Esophagus mucosa (tissue), 1 donor: ENCODE measurements at places on chromosomes 4 and X. TPM values are rescaled to one million over a fixed set of nuclear protein-coding genes. Genes with fewer than 3 reads are reported as not detected.
A peak's percentile ranks its signal among the peaks of the same experiment; 100 is the strongest.

Gene ZCCHC18
- not detected for total RNA-seq

Gene LETM1
- total RNA-seq, result 55.0 TPM

Gene KDR
- 4.2 TPM for total RNA-seq

Gene ADH1A
- not detected for total RNA-seq

Gene DGAT2L6
- not detected for total RNA-seq

Gene SASH3
- 1.6 TPM for total RNA-seq

Gene FNIP2
- 10.2 TPM for total RNA-seq

Gene ASMT
- total RNA-seq, result not detected

Gene FAM9B
- total RNA-seq, result not detected

Gene CD38
- total RNA-seq, result 2.6 TPM

Gene CYTL1
- 0.88 TPM for total RNA-seq

DNA sequence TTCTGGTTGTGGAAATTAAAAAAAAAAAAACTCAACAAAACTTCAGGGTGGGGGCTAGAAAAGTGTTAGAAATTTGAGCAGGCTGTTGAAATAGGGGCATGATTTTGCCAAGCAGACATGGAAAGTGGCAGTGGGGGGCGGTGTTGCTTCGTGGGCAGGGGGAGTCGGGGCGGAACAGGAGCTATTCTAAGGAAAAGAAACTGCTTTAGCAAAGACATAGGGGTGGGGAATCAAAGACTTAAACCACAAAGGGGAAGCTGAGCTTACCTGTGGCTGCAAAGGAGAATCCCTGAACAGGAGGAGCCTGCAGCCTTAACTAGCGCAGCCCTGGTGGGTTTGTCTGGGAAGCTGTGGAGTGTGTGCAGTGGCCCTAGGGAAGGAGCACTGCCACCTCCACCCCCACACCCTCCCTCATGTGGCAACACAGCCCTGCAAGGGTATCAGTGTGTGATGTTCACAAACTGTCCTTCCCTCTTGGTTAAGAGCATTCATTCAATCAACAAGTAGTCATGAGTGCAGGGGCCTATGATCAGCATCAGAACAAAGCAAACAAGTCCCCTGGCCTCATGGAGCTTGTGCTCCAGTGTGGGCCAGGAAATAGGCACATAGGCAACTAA, 20.5 kb downstream of the SEL1L3 start:
- ATAC-seq, result peak; percentile 15

DNA sequence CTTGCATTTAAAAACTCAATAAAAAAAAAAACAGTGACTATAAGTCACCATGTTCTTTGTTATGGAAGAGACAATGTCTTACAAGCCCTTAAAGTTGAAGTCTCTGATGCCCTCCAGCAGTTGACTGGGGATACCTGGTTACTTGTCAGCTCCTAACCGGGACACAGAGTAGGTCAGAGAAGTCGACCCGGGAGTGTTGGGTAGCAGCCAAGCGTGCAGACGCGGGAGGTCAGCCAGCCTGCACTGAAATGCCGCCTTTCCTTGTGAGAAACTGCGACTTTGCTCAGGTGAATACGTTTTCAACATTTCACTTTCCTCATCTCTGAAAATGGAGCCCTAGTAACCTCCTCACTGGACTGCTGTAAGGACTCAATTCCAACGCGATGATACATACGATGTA, 81.8 kb downstream of the F11 start:
- no peak for ATAC-seq

DNA sequence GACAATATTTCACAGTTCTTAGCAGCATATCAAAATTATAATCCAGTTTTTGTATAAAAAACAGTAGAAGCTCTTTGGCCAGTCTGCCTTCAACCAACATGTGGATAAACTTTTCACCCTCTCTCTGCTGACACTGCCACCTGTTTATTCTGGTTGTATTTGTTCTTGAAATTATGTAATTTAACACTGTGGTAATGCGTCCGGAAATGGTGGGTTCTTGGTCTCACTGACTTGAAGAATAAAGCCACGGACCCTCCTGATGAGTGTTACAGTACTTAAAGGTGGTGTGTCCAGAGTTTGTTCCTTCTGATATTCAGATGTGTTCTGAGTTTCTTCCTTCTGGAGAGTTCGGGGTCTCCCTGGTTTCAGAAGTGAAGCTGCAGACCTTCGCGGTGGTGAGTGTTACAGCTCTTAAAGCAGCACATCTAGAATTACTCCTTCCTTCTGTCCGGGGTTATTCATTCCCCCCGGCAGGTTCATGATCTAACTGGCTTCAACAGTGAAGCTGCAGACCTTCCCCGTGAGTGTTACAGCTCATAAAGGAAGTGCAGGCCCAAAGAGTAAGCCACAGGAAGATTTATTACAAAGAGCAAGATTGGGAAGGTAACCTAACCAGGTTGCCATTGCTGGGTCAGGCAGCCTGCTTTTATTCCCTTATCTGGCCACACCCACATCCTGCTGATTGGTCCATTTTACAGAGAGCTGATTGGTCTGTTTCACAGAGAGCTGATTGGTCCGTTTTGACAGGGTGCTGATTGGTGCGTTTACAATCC, 15.7 kb downstream of the FAM184B start:
- no peak for ATAC-seq

- no peak for ATAC-seq
Observed at GRCh38 chr4:176189891-176190795, 5.2 kb downstream of the SPATA4 start.

GRCh38 chrX:124383354-124383753, 37.0 kb downstream of the SH2D1A start:
- ATAC-seq, result no peak

- ATAC-seq, result no peak
Observed at GRCh38 chrX:52852110-52852860, 15.6 kb downstream of the XAGE3 start.

DNA sequence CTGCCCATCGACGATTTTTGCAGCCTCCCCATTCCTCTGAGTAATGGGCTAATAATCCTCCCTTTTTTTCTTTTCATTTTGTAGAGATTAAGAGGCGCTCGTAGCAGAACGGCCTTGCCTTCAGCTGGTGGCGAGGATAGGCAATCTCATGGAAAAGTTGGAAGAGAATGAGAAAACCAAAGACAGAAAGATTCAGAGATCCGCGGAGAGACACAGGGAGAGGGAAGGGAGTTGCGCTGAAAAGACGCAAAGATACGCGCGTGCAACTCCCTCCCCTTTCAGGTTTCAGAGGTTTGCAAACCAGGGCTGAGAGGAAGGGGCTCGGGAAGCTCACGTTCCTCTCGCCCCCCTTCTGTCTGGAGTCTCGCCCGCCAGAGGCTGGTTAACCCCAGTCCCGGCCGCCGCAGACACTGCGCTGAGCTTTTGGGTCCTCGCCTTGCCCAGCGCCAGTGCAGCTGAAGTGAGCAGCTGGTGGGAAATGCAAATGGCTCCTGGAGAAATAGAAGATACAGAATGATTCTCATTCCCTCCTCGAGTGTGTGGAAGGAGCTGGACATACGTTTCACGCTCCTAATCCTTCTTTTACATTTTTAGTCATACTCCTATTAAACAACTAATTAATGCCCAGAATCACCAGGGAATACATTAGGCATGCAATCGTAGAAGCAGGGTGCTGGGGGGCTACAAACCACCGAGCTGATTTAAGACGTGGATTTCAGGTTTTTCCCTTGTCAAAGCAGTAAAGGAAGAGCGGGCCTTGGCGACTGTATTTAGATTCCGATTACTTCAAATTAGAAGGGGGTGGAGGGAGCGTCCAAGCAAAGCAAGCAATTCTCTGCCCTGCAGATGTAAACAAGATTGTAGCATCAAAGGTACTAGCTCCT, 16.6 kb upstream of the PITX2 start:
- no peak for ATAC-seq

GRCh38 chr4:7924163-7924562, 15.5 kb downstream of the AFAP1 start:
- ATAC-seq, result no peak

- peak; percentile 70 for ATAC-seq
Observed at GRCh38 chr4:141645611-141646340, 9.4 kb downstream of the IL15 start.

DNA sequence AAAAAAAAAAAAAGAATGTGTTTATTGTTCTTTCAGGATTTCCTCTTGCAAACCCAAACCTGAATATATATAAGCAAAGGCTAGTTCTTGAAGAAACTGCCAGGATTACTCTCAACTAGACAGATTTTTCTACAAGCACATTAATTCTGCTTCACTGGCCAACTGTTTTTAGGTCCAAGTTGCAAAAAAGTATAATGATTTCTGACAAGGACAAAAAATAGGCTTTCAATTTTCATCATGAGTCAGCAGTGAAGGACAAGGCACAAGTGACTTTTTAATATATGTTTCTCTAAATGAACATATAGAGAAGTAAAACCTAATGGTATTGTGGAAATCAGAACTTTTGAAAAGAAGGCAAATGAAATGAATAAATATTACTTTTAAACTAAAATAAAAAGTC, 73.7 kb downstream of the ELOVL6 start:
- no peak for ATAC-seq

DNA sequence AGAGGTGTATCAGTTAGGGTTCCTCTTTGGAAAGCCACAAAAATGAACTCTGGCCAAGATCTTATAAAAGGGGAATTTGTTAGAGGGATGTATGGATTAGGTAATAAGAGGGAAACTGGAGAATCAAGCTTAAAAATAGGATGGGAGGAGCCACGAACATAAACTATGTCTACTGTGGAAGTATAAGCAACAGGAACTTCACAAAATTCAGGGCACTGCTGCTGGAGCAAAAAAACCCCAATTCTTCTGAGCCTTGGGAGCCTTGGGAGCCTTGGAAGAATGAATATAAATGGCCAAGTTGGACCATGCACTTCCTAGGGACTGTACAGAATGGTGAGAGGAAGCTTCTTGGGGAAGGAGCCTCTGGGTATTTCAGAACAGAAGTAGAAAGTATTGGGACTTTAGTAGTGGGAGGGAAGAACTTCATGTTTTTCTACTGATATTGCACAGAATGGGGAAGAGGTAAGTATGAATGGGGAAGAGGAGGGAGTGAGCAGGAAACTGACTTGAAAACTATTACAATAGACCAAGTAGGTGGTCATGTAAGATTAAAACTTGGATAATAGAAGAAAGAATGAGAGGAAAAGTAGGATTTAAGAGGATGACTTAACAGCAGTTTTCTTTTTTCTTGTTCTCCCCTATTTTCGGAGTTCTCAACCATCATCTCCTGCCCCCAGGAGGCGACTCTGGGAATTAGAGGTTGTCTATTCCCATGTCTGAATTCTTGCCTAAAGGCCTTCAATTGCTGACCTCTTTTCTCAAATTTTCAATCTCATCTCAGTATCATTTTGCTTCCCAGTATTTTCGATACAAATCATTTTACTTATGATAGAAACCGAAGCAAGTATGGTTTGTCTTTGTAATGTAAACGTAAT, 44.4 kb upstream of the TAPT1 start:
- no peak for ATAC-seq

GRCh38 chrX:17656035-17656418, 81.3 kb upstream of the SCML1 start:
- ATAC-seq, result peak; percentile 17

- ATAC-seq, result no peak
Observed at GRCh38 chr4:11801466-11802446, 373.1 kb upstream of the HS3ST1 start.

DNA sequence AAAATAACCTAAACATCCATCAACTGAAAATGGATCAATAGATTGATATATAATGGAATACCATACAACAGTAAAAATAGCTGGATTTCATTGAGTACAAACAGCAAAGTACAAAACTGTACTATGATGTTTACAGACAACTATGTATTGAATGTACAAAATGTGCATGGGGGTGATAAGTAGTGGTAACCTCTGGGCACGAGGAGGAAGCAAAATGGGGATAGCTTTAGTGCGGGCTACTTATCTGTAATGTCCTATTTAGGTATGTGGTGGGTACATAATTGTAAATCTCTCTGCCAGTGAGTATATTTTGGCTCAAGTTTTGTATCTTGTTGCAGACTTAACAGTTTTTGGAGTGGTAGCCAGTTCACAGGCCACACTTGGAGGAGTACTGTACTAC, 123.6 kb downstream of the STAG2 start:
- ATAC-seq, result no peak

DNA sequence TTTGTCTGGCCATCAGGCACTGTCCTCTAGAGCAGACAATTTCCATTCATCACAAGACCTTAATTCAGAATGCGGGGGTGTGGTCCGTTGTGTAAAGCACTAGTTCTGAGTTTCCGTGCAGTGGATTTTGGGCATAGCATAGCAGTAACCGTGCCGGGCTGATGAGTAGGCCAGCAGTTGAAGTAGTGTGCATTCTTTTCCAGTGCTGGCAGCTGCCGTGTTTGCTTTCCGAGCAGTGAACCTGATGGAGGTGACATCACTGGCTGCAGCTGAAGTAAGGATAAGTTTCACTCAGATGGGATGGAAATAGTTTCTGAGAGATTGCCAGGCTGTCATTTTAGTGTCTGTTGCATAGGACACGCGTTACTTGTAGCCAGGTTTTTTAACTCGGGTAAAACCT, 107.0 kb upstream of the STIM2 start:
- ATAC-seq, result no peak

DNA sequence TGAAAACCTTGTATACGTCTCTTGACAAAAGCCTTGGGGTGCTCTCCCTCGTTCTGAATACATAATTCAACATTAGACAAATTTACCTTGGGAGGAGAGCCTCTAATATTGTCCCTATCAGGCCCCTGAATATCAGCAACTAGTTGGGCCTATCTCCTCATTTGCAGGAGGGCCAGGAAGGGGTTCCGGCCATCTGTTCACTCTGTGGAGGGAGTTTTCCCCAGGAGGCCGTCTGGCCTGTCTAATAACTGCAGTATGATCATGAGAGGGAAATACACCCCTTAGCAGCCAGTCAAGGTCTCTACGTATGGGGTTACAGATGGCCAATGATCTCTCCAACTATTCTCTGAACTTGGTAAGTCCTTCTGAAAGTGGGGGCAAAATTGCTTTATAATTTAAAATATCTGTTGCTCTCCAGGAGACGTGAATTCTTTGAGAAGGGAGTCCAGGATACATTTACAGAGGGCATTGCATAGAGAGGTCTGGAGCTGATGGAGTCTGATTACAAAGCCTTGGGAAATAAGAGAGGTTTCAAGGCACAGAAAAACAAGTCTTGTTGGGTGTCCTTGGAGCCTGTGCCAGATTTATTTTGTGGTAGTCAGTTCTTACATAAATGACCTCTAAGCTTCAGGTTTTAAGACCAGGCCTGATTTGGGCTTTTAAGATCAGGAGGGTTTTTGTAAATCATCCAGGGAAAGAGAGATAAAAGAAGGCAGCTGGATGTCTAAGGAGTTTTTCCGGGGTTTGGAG, 48.2 kb upstream of the UXT start:
- no peak for ATAC-seq

GRCh38 chr4:183599284-183599683, 59.7 kb downstream of the RWDD4 start:
- ATAC-seq, result no peak

DNA sequence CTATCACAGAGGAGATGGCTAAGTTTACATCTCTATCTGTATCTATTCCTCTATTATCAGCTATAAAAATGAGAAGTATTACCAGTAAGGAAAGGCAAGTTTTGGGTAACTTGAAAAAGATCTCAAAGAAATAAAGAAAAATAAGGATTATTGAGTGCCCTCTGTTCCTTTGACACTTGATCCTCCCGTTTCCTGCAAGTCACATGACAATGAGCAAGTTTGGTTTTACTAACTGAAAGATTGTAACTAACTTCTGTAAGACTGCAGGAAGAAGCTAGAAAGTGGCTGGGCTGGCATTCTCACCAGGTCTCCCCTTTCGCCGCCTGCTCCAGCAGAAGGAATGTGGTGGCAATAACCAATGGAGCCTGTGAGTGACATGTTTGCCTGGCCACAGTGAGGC, 59.2 kb downstream of the ARHGAP24 start:
- no peak for ATAC-seq

- ATAC-seq, result no peak
Observed at GRCh38 chr4:189807031-189807430, 133.6 kb upstream of the FRG1 start.
